Hematopoietic multipotent progenitor cell treated with erythropoietin and hydrocortisone succinate and interleukin-3 and kit ligand, for 8 days (in vitro differentiated cells): ENCODE measurements at places on chromosomes 4 and X.

DNA sequence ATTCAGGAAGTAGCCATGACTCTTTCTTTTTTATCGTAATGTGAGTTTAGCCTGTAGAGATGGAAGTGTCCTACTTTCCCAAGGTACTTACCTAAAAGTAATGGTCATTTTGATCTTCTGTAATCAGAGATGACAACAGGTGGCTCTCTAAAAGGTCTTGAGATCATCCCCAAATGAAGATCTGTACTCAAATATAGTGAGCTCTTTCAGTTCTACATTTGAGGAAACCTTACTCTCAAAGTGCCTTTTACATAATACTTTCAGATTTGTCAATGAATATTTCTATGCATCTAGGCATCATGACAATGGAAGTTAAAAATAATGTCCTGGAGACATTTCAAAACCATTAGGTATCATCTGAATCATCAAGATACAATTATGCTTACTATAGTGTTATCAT, 17.2 kb upstream of the MND1 start:
- no peak for DNase-seq

DNA sequence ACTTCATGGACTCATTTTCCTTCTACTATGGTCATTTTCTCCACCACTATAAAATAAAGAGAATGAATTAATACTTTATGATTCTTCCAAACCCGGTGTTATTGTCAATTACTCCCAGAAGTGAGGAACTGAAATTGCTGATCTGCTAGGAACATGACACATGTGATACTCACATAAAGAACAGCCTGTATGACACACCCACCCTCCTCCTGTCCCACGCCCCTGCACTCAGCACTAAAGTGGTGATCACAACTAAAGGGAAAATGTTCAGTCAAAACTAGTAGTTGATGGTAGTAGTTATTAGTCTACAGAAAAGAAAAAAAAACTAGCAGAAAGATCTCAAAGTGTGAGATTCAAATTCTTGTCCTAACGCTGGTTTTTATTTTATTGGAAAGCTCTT, 1508.3 kb downstream of the RAPGEF2 start:
- DNase-seq: no peak

- DNase-seq: no peak
Observed at GRCh38 chrX:23066588-23067281, 67.0 kb downstream of the DDX53 start.

GRCh38 chr4:23779839-23780238, 110.0 kb downstream of the PPARGC1A start:
- no peak for DNase-seq

- DNase-seq: no peak
Observed at GRCh38 chrX:1102786-1103185, 109.7 kb downstream of the CRLF2 start.
